Muscle of back (tissue), 13 donors: ENCODE measurements at places on chromosomes 5 and 9.

GRCh38 chr5:83531661-83532060, 60.1 kb downstream of the VCAN start:
- no peak for DNase-seq

DNA sequence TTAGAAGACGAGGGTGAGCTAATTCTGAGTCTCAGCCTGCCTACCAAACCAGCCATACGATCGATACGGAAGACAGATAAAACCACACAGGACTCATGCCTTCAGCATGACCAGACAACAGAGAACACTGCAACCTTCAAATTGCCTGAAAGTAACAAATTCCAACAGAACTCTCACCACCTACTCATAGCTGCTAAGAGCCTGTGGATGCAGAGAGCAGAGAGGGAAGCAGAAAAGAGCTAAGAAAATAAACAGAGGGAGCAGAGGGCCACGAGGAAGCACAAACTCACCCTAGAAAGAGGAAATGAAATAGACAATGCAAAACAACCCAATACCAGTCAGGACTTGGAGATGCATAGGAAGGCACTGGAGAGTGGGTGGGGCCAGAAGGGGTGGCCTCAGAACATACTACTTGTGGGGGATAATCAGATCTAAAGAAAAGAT, 86.7 kb upstream of the TAS2R1 start:
- DNase-seq, result no peak

- peak; percentile 44 for DNase-seq
These were observed 16.9 kb downstream of the TMEM174 start for GRCh38 chr5:73189871-73190376.

GRCh38 chr5:154111214-154111613, 72.4 kb downstream of the MFAP3 start:
- DNase-seq, result no peak

DNA sequence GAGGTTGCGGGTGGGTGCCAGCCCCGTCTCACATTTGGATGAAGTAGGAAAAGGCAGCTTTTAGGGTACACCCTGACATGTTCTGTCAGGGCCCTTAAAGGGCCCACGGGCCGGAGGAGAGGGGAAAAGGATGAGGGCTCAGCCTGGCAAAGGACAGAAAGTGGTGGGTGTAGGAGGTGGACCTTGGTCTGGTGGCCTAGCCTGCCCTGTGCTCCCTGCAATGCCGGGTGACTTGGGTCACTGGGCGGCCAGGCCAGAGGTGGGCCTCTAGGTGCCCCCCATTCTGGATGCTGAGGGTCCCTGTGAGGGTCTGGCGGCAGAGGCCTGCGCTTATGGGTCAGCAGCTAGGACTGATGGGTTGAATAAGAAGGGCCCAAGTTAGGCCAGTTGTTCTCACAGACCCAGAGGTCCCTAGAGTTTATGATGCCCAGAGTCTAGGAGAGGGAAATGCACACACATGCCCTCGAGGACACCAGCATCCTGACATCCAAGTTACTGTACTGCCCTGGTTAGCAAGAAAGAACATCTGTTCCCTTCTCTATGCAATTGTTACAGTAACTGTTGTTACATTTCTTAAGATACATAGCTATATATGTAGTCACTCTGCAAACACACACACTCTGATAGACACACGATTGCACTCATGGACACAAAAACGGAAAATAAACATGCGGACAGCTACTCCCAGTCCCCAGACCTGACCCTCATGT, 12.5 kb downstream of the TRIM7 start:
- no peak for DNase-seq

- DNase-seq, result peak; percentile 92
These were observed 5.4 kb upstream of the FOXI1 start for GRCh38 chr5:170100066-170100943.

GRCh38 chr5:33690374-33691135, 201.2 kb downstream of the ADAMTS12 start:
- peak; percentile 43 for DNase-seq

GRCh38 chr9:4887556-4887955, 94.8 kb downstream of the RCL1 start:
- no peak for DNase-seq

GRCh38 chr9:127522727-127523126, 71.4 kb downstream of the LRSAM1 start:
- DNase-seq, result no peak

GRCh38 chr5:10337986-10338385, 15.5 kb upstream of the MARCHF6 start:
- DNase-seq, result no peak

GRCh38 chr9:82252116-82252515, 263.5 kb downstream of the SPATA31D1 start:
- no peak for DNase-seq

DNA sequence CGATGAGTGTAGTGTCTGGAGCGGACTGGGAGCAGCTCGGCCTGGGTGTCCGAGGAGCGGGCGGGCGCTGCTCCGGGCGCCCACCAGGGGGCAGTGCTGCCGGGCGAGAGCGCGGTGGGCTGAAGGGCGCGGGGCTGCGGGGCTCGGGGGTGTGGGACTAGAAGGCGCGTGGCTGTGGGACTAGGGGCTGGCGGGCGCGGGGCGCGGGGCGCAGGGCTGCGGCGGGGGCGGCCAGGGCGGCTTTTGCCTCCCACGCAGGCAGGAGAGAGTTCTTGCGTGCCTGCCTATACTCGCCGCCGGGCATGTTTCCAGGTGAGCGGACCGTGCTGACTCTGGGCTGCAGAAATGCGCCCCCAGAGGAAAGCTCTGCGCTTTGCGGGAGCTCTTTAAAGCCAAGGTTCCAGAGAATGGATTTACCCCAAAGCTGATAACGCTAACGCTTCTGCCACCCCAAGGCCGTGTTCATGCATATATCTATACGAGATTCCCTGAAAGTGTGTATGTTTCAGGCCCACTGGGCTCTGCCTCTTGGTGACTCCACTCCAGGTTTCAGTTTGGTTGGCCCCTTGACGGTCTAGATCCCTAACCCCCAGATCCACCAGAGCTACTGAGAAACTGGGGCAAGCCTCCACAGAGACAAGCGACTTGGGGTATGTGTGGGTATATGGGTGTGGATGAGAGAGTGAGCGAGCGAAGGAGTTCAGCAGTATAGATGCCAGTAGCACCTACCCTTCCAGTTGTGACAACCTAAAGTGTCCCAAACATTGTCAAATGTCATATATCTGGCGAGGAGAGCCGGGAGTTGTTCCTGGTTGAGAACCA, 56.2 kb downstream of the ACER2 start:
- peak; percentile 78 for DNase-seq

DNA sequence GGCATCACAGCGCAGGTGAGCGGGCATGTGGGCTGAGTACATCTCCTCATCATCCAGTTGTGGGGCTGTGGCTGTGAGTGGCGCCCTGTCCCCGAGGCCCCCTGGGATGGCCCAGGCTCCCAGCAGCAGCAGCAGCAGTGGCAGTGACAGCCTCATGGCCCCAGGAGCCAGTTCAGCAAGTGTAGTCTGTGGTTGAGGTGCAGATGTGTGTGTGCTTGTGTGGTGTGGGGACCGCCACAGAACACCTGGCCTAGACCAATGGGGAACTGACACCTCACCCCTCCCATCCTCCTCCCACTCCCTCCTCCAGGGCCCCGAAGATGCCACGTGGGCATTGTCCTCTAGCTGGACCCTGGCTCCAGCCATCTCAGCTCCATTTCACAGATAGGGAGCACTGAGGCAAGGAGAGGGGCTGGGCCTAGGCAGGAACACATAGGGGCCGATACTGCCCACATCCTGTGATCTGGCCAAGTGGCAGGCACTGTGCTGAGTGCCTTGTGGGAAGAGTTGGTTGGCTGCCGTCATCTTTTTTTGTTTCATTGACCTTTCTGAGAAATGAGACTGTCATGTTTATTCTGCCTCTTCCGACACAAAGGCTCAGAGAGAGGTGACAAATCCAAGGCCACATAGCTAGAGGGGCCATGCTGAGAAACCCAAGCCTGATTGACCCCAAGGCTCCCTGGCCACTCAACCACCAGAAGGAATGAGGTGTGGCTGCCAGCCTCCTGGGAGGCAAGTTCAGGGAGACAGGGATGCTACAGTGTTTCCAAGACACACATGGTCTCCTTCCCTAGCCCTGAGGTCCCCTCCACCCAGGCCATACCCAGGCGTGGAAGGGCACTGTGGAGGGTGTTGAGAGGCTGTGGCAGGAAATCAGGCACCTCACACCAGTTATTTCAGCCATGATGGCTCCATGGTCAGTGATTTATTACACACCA, at the start of gene MZB1:
TSS of gene MZB1 (minus strand) at position 213 of the 938 bp plus-strand sequence. CDS start at position 156, 57 bp downstream.
- no peak for DNase-seq

GRCh38 chr5:10133830-10134229, 115.9 kb downstream of the ATPSCKMT start:
- no peak for DNase-seq

- no peak for DNase-seq
These were observed 118.2 kb upstream of the TXNDC8 start for GRCh38 chr9:110455860-110456259.

GRCh38 chr9:121369595-121370265, at the start of gene STOM:
STOM (minus strand) TSS chr9:121370250; CDS start chr9:121370187, 63 bp downstream.
- peak; percentile 87 for DNase-seq

DNA sequence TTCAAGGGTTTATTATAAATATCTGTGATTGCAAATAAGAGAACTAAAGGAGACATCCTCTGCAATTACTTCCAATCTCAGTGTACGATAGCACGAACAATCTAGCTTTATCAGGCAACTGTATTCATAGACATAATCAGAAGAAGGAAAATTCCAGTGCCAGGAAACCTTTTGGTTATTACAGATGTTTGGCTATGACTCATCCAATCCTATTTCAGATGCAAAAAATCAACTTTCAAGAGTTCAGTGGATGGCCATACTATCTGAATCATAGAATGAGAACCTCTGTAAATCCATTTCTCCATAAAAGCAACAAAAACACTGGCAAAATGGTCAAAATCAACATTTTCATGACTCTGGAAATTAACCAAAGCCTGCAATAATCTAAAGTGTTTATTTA, 37.9 kb downstream of the GAS1 start:
- DNase-seq, result no peak

DNA sequence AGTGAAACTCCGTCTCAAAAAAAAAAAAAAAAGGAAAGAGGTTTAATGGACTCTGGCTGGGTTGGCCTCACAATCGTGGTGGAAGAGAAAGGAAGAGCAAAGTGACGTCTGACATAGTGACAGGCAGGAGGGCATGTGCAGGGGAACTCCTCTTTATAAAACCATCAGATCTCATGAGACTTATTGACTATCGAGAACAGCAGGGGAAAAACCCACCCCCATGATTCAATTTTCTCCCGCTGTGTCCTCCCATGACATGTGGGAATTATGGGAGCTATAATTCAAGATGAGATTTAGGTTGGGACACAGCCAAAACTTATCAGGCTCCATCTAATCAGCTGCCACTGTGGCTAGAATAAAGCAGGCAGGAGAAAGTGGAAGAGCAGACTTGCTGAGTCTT, 610.4 kb upstream of the NUDT12 start:
- no peak for DNase-seq

DNA sequence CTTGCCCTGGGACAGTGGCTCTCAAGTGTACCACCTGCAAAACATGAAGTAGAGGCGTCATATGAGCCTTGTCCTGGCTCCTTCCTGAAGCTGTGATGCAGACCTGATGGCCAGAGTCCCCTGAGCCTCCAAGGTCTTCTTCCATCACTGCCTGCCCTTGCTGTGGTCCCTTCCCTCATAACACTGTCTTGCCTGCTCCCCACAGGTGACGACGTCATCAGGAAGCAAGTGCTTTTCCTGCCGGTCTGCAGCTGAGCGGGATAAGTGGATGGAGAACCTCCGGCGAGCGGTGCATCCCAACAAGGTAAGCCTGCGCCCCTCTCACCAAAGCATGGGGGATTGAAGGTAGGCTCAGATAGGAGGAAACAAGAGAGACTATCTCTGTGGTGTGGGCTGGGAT, 107.3 kb downstream of the DAB2IP start:
- DNase-seq, result no peak

DNA sequence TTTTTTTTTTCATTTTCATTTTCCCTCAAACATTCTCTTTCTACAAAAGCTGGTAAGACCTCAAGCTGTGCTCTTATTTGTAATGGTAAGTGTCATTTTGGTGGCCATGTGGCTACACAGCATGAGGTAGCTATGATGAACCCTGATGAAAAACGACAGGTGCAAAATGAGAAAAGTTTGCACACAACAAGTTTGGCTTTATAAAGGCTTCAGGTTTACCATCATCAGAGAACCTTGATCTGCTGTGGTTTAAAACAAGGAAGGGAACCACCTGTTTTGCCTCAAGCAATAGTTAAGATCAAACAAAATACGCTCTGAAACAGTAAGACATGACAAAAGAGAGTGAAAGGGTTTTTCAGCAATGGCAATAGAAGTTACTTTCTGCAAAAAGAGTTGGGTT, 1124.6 kb upstream of the ACO1 start:
- DNase-seq, result no peak

GRCh38 chr9:78898234-78898633, 601.3 kb downstream of the PSAT1 start:
- DNase-seq, result no peak

GRCh38 chr5:81395262-81395661, 1.3 kb upstream of the ACOT12 start:
- DNase-seq, result no peak

DNA sequence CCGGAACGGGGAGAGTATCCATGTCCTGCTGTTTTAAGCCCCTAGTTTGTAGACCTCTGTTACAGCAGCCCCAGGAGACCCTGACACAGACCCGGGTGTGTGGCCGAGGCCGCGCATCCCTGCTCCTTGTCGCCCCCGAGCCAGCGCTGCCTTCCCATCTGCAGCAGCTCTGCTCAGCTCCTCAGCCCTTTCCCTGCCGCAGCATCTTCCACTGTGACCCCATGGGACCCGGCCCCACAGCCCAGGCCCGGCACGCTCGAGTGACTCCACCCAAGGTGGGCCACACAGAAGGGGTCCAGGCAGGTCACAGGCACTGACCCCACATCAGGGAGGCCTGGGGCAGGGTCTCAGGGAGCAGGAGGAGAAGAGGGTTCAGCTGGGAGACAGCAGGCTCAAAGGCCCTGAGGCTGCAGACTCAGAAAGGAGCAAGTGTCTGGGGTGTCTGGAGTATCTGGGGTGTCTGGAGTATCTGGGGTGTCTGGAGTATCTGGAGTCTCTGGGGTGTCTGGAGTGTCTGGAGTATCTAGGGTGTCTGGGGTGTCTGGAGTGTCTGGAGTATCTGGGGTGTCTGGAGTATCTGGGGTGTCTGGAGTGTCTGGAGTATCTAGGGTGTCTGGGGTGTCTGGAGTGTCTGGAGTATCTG, 31.2 kb downstream of the LHX3 start:
- DNase-seq, result no peak

- no peak for DNase-seq
These were observed 14.3 kb upstream of the ANXA1 start for GRCh38 chr9:73137286-73137899.

DNA sequence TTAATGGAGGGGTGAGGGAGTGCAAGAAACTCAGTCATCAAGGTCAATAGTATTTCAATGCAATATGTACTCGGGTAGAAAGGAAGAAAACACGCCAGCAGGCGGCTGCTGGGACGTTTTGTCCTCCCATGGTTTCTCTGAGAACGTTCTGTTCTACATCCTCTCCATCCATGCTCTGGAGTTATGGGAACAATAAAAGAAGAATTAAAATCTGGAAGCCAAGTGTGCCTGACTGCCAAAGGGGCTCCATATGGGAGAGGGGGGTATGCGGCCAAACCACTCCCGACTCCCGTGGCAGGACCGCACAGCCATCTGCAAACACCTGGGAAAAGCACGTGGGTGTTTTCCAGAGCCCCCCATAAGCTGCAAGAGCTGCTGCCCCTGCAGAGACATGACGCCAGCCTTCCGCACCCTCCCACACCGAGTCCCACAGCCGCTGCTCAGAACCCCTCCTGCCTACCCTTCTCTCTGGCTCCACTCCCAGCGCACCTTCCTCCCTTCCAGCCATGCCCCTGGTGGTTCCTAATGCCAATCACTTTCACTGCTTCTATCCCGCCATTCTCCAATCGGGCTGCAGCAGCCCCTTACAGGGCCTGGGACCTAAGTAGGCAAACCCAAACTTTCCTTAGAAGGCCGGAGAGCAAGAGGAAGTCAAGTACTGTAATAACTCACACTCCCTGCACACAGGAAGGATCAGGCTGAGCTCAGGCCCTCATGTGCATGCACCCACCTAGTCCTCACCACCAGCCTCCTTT, 241.6 kb downstream of the SYK start:
- DNase-seq, result no peak
